ENCODE measurements at places on chromosomes 11 and 22. TPM values are rescaled to one million over a fixed set of nuclear protein-coding genes. Genes with fewer than 3 reads are reported as not detected.

GLYAT gene
- total RNA-seq, result not detected

RAB38 gene
- total RNA-seq, result 0.32 TPM

SLC22A6 gene
- not detected for total RNA-seq

TSPAN32 gene
- total RNA-seq, result 1.4 TPM

MMP7 gene
- not detected for total RNA-seq

SHISA8 gene
- total RNA-seq, result not detected

BTG4 gene
- total RNA-seq, result not detected

PKDREJ gene
- 0.11 TPM for total RNA-seq

CASTOR1 gene
- 7.4 TPM for total RNA-seq

OR5A2 gene
- not detected for total RNA-seq

SMC1B gene
- under 0.01 TPM for total RNA-seq

All from articular chondrocyte of knee joint (primary cell).